ENCODE measurements at places on chromosomes 13 and 19. TPM values are rescaled to one million over a fixed set of nuclear protein-coding genes. Genes with fewer than 3 reads are reported as not detected.
A peak's percentile ranks its signal among the peaks of the same experiment; 100 is the strongest.

Gene HSPB6
- total RNA-seq = 0.51 TPM

Gene RAX2
- total RNA-seq = not detected

Gene SULT2B1
- total RNA-seq = 0.16 TPM

DNA sequence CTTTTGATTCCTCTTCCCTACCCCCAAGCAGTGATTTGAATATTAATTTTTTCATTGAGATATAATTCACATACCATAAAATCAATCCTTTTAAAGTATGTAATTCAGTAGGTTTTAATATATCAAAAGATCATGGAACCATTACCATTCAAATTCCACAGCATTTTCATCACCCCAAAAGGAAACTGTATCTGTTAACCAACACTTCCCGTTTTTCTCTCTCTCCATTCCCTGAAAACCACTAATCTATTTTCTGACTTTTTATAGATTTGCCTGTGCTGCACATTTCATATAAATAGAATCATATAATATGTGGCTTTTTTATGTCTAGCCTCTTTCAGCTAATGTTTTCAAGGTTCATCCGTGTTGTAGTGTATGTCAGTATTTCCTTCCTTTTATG lies 107.1 kb downstream of the PAN3 start:
- H3K36me3 ChIP-seq = no peaks in the 10 kb centered on the region
- no peaks in the 10 kb centered on the region for H3K27me3 ChIP-seq
- no peak for DNase-seq
- H3K4me3 ChIP-seq = no peak overlapping the region
- no peak overlapping the region for H3K27ac ChIP-seq

GRCh38 chr19:55391191-55391670 lies 5.5 kb downstream of the RPL28 start:
- H3K4me3 ChIP-seq = no peak overlapping the region
- H3K27ac ChIP-seq = no peak overlapping the region
- no peak for DNase-seq
- H3K36me3 ChIP-seq = peaks cover 19% of the 10 kb centered on the region
- no peaks in the 10 kb centered on the region for H3K27me3 ChIP-seq

GRCh38 chr13:71828117-71828516 lies 38.9 kb downstream of the DACH1 start:
- H3K36me3 ChIP-seq = no peaks in the 10 kb centered on the region
- no peaks in the 10 kb centered on the region for H3K27me3 ChIP-seq
- H3K27ac ChIP-seq = no peak overlapping the region
- H3K4me1 ChIP-seq = no peaks in the 10 kb centered on the region
- DNase-seq = no peak

DNA sequence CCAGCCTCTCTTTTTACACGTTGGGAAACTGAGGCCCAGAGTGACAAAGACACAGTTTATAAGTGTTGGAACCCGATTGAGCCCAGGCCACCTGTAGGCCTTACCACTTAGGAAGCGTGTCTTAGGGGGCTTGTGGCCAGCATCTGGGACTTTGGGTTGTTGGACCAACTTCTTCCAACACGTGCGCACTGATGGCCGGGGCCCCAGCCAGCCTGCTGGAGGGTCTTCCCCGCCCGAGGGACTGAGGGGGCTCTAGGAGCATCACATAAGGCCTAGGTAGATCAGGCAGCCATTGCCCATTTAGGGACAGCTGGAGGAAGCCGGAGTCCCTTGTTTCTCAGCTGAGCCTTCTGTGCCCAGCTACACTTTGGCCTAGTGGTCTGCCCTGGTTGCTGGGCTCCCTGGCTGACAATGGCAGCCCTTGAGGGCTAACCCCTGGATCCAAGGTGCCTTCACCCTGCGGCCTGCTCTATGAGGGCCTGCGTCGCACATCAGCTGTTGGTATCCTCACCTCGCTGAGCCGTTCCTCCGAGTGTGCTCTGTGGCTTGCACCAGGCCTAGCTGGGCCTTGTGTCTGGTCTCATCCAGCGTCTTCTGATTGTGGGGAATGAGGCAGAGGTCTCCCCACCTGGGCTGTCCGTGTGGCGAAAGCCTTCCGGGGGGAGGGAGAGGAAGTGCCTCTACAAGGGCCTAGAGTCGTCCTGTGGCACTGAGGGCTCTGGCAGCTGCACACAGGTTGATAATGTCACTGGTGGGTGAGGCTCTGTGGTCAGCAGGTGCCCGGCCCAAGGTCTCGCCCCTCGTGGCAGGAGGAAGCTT lies 1.2 kb downstream of the RAB11B start:
- H3K27me3 ChIP-seq = no peaks in the 10 kb centered on the region
- no peak for DNase-seq
- H3K36me3 ChIP-seq = no peaks in the 10 kb centered on the region
- 0 out of 2 replicates have a peak overlapping the region, but pooled peaks have one; percentile 11 for H3K27ac ChIP-seq

DNA sequence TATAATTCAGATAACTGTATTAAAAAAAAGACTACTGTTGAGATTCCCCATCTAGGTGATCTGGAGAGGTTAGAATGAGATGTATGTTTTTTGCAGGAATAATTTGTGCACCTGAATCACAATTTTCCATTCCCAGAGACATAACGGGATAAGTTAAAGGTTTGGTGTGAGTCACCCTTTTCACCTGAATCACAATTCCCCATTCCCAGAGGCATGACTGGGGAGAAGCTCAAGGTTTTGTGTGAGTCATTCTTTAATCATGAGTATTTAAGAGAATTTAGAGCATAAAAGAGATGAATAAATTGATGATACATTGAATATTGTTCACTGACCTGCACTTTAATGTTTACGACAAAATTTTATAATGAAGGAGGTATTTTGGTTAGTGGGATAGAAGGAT lies 9.0 kb downstream of the OR7A5 start:
- H3K4me3 ChIP-seq = no peak overlapping the region
- H3K36me3 ChIP-seq = no peaks in the 10 kb centered on the region
- H3K27me3 ChIP-seq = no peaks in the 10 kb centered on the region
- DNase-seq = no peak

GRCh38 chr19:23802290-23802689 lies 43.6 kb upstream of the ZNF681 start:
- H3K27me3 ChIP-seq = no peaks in the 10 kb centered on the region
- H3K27ac ChIP-seq = no peak overlapping the region
- DNase-seq = no peak
- H3K4me1 ChIP-seq = no peaks in the 10 kb centered on the region
- no peak overlapping the region for H3K4me3 ChIP-seq
